Left renal cortex interstitium (tissue), 4 donors: ENCODE measurements at places on chromosomes 7 and 10. TPM values are rescaled to one million over a fixed set of nuclear protein-coding genes. Genes with fewer than 3 reads are reported as not detected.

GRCh38 chr10:104680467-104681401 is 39.6 kb downstream of the SORCS3 start:
- peak; percentile 56 for DNase-seq

- no peak for DNase-seq
Observed at GRCh38 chr10:87844837-87845623, 18.3 kb downstream of the KLLN start.

DNA sequence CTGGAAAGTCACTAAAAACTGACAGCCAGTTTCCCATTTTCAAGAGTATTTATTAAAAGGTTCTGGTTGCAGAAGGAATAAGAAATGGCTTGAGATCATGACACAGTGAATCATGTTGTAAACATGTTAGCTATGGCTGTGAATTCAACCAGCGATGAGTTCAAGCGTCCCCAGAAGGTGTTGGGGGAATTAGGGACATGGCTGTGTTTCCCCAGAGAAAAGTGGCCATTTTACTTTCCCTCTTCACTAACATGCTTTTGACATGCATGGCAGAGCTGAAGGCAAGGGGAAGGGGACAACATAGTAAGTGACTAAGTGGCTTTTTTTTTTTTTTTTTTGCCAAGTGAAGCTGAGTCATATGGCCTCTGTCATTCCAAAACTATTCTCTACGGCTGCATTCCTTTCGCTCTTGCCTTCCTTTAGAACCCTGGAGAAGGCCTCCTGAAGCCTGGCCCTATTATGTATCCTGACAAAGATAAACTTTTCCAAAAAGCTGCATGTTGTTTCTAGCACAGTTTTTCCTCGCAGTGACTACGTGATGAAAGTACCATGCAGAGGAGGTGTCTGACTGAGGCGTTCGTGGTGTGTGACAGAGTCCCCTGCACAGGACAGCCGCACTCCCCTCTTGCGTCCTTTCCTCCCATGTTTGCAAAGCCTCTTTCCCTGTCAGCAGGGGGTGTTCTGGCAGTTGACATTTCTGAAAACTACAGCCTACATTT is 46.9 kb downstream of the EGFR start:
- DNase-seq = no peak

DNA sequence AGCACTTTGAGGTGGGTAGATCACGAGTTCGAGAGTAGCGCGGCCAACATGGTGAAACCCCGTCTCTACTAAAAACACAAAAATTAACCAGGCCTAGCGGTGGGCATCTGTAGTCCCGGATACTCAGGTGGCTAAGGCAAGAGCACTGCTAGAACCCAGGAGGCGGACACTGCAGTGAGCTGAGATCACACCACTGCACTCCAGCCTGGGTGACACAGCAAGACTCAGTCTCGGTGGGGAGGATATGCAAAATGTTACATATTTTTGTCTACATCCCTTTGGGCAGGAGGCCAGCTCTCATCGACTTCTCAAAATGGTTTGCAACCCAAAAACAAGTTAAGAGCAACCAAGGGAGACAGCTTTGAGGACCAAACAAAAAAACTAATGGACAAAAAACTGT is 8.2 kb downstream of the ATE1 start:
- no peak for DNase-seq

- DNase-seq = no peak
Observed at GRCh38 chr10:52635651-52636050, 136.9 kb downstream of the MBL2 start.

Gene GSAP
- polyA plus RNA-seq = 9.2 TPM

Gene TRIM24
- polyA plus RNA-seq = 51.7 TPM

Gene TCAF2
- polyA plus RNA-seq = 2.8 TPM
